ENCODE measurements at places on chromosomes 16 and 17.

- no peak for DNase-seq
Measured at GRCh38 chr17:41974031-41974430, 7.4 kb downstream of the CNP start.

- DNase-seq: no peak
Measured at GRCh38 chr16:88804552-88805339, 1.2 kb downstream of the CDT1 start.

DNA sequence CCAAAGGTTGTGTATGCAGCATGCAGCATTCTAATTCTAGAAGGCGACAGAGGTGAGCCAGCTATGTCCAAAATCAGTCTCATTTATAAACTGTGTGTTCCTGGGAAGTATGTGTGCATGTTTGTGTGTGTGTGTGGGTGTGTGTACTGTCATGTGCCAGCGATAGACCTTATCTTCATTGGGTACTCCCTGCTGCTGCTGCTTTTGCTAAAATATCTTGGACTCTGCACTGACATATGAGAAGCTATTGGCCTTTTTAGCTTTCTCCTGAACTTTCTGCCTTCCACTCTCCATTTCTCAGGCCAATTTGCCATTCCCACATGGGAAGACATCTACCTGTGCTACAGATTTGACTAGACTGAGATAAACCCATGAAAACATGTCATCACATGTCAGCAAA lies 2.0 kb upstream of the LPO start:
- no peak for DNase-seq

- DNase-seq: no peak
Measured at GRCh38 chr16:75996491-75996890, 270.2 kb upstream of the CPHXL start.

- DNase-seq: no peak
Measured at GRCh38 chr17:31888124-31888523, 13.4 kb downstream of the UTP6 start.

GRCh38 chr16:11744075-11744470 lies 1.4 kb upstream of the TXNDC11 start:
- no peak for DNase-seq

- peak; percentile 43 for DNase-seq
Measured at GRCh38 chr16:88558457-88559442, 11.5 kb upstream of the ZC3H18 start.

DNA sequence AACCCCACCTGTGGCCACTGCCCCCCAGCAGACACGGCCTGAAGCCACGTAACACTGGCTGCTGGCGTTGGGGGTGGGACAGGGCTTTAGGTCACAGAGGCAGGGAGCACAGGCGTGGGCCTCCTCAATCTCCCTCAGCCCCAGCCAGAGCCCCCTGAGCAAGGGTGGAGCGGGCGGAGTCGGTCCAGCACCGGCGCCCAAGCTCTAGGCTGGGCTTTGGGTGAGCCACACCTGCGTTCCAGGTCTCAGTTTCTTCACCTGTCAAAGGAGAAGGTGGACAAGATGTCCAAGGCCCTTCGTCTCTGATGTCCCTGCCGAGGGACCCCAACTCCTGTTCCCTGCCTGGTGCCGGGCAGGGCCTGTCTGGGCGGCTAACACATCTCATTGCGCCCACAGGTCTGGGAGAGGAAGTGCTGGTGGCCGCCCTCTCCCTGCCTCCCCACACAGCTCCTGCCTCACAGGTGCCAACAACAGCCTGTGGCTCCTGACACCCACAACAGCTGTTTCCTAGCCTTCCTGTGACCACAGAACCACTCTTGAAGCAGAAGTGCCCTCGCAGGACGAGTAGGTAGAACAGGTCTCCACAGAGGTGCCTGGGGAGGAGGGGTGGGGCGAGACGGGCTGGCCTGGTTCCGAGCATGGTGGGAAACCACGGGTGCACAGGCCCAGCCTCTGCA lies 12.0 kb downstream of the FAM83G start:
- no peak for DNase-seq

All from IMR-90 (cell line).